ENCODE measurements at places on chromosomes 3 and 15. TPM values are rescaled to one million over a fixed set of nuclear protein-coding genes. Genes with fewer than 3 reads are reported as not detected.
A peak's percentile ranks its signal among the peaks of the same experiment; 100 is the strongest.

GRCh38 chr3:31225923-31226322 is 306.8 kb upstream of the STT3B start:
- no peak for DNase-seq

- DNase-seq, result no peak
Observed at GRCh38 chr15:101501703-101502373, 12.3 kb upstream of the PCSK6 start.

- no peak for DNase-seq
Observed at GRCh38 chr3:170256597-170256996, 34.4 kb downstream of the PRKCI start.

- no peak for DNase-seq
Observed at GRCh38 chr3:116741467-116741866, 31.9 kb downstream of the TUSC7 start.

ARL14 gene
- not detected for polyA plus RNA-seq

DNA sequence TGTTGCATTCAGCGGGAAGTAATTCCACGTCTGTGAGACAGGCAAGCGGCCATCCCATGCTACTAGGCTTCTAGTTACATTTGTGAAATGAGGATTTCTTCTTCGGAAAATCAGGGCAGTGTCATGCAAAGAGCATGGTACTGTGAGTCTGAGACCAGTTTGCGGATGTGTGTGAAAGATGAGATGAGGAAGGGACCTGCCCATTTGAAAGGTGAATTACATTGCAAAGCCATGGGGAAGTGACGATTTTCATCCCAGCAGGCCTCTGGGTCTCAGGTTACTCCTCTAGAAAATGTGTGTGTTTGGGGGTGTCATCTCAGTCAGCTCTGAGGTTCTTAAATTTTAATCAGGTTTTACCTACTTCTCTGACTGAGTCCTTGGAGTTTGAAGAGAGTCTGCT is 16.1 kb downstream of the TLE3 start:
- no peak for DNase-seq

DNA sequence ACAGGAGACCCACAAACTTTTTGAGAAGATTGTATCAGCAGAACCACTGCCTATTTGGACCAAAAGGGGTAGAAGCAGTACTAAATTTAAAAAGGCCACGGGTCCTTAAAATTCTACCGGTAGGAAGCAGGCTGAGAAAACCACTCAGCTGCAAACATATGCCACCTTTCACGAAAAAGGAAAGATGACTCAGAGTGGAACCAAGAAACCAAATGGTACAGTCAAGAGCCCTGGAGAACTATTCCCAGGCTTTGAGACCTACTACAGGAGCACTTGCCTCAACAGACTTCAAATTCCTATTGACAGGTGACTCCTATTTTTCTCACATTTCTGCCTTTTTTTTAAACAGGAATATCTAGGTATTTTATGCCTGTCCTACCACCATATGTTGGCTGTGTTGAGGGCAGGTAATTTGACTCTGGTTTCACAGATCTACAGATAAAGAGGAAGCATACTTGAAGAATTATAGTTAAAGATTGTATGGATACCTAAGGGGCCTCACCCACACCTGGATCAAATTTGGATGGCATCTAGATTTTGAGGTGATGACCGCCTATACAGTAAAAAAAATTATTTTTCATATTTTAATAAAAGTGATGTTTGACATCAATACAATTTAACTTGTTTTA is 10.1 kb downstream of the GOLIM4 start:
- no peak for DNase-seq

DNA sequence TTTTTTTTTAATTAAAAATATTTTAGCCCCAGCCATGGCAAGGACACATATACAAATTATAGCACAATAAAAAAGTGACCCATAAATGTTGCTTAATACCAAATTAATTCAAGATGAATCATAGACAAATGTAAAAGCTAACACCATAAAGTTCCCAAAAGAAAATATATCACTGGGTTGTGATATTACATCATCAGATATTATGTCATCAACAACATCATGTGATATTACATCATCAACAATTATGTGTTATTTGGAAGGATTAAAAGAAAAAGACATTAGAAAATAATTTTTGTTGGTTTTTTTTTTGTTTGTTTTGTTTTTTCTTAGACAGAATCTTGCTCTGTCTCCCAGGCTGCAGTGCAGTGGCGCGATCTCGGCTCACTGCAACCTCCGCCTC is 34.5 kb upstream of the ABHD10 start:
- DNase-seq, result no peak

CSTA gene
- polyA plus RNA-seq, result 1.1 TPM

GRCh38 chr3:139434764-139435307 is 41.5 kb downstream of the RBP2 start:
- DNase-seq, result no peak

GRCh38 chr3:121885386-121885785 is 8.8 kb upstream of the SLC15A2 start:
- no peak for DNase-seq

DNA sequence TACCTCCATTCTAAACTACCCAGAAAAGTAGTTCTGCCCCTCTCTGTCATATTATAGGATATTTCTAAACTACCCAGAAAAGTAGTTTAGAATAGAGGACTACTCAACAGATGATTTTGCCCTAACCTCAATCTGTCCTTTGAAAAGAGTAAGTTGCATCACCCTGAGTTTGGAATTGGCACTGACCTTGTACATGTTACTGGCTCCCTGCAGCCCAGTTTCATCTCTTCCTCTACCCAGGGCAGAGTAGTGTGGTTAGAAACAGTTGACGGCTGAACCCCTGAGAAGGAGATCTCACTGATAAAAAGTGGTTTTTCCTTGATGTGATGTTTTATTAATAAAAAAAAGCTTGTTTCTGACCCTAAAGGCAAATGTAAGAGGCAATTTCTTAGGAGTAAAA is 340.5 kb upstream of the NECTIN3 start:
- no peak for DNase-seq

PGBD4 gene
- polyA plus RNA-seq, result 2.2 TPM

ARHGAP31 gene
- polyA plus RNA-seq, result 14.4 TPM

GRCh38 chr3:71728632-71729342 is 3.6 kb upstream of the EIF4E3 start:
- no peak for DNase-seq

- DNase-seq, result no peak
Observed at GRCh38 chr3:43723121-43723734, 32.5 kb downstream of the ABHD5 start.

- DNase-seq, result no peak
Observed at GRCh38 chr3:21927261-21927660, 176.3 kb upstream of the ZNF385D start.

GABRG3 gene
- polyA plus RNA-seq, result 0.92 TPM

DNA sequence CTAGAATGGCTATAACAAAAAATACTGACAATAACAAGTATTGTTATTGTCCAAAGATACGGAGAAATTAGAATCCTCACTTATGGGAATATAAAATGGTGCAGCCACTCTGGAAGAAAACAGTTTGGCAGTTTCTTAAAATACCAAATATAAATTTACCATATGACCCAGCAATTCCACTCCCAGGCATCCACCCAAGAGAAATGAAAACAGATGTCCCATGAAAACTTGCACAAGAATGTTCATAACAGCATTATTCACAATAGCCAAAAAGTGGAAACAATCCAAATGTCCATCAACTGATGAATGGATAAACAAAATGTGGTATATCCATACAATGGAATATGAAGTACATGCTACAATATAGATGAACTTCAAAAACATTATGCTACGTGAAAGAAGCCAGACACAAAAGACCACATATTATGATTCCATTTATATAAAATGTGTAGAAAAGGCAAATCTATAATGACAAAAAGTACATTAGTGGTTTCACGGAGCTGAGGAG is 9.4 kb downstream of the AAGAB start:
- no peak for DNase-seq

WDR72 gene
- 77.2 TPM for polyA plus RNA-seq

AP3B2 gene
- 3.8 TPM for polyA plus RNA-seq

GRCh38 chr3:43726521-43726920 is 35.8 kb downstream of the ABHD5 start:
- DNase-seq, result no peak

DGKG gene
- polyA plus RNA-seq, result 0.70 TPM

MUC4 gene
- polyA plus RNA-seq, result 0.65 TPM

- no peak for DNase-seq
Observed at GRCh38 chr15:78461171-78461888, 23.3 kb downstream of the IREB2 start.

COL8A1 gene
- polyA plus RNA-seq, result 9.1 TPM

DNA sequence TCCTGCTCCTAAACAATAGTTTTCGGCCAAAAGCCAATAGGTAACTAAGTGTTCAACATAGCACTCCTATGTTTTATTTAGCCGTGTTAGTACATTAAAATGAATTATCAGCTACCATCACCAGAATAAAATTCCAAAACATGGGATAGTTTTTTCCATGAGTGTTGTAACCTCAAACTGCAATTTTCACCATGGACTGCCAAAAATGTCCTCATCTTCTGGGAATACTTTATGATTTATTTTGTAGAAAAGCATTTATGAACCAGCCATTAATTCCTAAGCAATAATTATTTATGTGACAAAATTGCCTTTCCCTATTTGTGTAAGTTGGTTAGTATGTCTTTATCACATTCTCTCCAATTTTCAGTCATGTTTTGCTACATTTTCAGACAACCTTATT is 438.1 kb downstream of the NAALADL2 start:
- no peak for DNase-seq

DNA sequence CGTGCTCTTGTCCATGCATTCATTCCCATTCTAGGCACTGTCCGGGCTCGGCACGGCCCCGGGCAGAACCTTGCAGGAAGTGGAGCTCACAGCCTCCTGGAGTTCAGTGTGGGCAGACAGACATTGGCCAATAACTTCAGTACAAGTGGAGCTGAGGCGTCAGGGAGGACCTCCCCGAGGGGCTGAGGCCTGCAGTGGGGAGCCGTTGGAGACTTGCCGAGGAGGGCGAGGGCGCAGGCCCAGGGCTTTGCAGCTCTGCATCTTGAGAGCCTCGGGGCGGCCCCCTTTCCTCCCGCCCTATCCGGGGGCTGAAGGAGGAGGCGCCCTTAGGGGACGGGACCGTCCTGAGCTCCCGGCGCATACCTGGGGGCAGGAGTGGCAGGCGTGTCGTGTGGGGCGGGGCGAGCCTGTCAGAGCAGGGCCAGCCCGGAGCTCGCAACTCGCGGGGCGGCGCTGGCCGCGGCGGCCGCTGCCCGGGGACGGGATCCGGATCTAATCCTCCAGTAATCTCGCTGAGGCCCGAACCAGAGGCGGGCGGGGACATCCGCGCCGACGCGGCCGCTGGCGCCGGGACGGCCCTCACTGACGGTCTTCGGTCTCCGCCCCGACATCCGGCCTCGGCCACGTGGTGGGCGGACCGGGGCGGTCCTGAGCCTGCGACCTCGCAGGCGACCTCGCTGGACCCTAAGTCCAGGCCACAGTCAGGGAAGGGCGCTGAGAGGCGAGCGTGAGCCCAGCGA is at the start of gene ACY1:
ACY1 (plus strand) TSS at position 698 of the 740 bp plus-strand sequence. CDS start 530 bp downstream, outside the sequence.
- DNase-seq, result peak; percentile 83

GPR149 gene
- not detected for polyA plus RNA-seq

DNA sequence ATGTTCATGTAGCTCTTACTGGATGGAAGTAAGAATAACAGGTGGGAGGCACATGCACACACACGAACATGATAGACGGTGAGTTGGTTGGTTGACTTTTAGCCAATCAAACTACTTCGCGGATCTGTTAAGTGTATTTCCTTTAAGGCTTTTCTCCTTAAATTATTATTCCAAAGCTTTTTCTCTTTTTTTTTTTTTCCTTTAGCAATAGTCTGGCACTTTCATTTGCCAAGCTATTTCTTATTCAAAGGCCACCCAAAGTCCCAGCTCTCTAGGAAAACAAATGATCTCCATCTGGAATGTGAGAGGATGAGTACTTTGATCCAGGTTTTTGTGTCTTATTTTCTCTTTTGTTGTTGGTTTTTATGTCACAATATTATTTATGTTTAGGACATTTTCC is 141.1 kb downstream of the TPRG1 start:
- no peak for DNase-seq

GRCh38 chr3:194184265-194184751 is 48.4 kb downstream of the HES1 start:
- DNase-seq, result peak; percentile 64

DNA sequence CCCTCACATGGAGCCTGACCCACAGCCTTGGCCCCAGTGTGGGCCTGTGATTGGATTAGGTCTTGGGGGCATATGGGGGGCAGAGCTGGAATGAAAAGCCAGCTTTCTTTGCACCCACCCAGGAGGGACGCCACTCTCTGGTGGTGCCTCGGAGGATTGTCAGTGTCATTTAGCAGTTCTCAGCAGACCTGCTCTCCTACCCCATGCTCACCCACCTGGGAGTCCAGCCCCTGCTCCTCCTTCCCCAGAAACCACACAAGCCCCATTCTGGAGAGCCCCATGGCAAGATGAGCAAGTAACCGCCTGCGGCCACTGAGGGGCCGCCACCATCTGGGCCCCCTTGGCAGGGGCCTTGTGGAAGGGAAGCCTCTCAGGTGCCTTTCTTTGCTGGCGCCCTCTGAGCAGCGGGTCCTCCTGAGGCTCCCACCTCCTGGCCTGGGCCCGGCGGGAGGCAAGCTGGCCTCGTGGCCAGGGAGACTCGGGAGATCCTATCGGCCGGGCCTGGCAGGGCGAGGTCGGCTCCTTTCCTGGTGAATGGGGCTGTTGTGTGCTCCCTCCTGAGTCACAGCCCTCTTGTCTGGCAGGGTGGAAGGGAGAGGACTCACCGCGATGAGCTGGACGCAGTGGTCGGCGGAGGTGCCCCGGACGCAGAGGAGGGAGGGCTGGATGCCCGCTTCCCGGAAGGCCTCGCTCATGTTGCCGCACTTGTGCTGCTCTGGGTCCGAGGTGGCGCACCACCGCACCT is 2.3 kb downstream of the MELTF start:
- no peak for DNase-seq

CELF6 gene
- polyA plus RNA-seq, result 3.9 TPM

IQCH gene
- 8.5 TPM for polyA plus RNA-seq

- no peak for DNase-seq
Observed at GRCh38 chr3:16211176-16211904, 36.9 kb downstream of the GALNT15 start.

CD96 gene
- polyA plus RNA-seq, result 0.45 TPM

DNA sequence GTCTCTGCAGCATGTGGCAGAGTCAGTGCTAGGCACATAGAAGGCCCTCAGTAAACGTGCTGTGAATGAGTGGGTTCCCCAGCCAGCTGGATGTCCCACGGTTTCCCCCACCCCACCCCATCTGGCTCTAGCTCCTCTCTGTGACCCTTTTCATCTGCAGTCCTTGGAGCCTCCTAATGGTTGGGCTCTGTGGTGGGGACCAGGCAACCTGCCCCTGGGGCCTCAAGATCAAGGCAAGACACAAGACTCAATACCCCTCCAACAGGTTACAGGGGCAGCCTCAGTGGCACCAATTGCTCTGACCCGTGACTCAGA is 17.1 kb upstream of the CYP11A1 start:
- DNase-seq, result no peak

TMEM212 gene
- 0.08 TPM for polyA plus RNA-seq

- no peak for DNase-seq
Observed at GRCh38 chr3:153429821-153430220, 267.8 kb downstream of the RAP2B start.

GRCh38 chr15:68559345-68560310 is 19.2 kb upstream of the CORO2B start:
- DNase-seq, result peak; percentile 81

- DNase-seq, result no peak
Observed at GRCh38 chr15:100985401-100985800, 66.2 kb downstream of the LRRK1 start.

MME gene
- 376 TPM for polyA plus RNA-seq

MESP2 gene
- polyA plus RNA-seq, result 0.44 TPM
